Left colon (tissue), 2 donors: ENCODE measurements at places on chromosomes 13 and 19. TPM values are rescaled to one million over a fixed set of nuclear protein-coding genes. Genes with fewer than 3 reads are reported as not detected.
A peak's percentile ranks its signal among the peaks of the same experiment; 100 is the strongest.

The ASPDH gene
- total RNA-seq = not detected

DNA sequence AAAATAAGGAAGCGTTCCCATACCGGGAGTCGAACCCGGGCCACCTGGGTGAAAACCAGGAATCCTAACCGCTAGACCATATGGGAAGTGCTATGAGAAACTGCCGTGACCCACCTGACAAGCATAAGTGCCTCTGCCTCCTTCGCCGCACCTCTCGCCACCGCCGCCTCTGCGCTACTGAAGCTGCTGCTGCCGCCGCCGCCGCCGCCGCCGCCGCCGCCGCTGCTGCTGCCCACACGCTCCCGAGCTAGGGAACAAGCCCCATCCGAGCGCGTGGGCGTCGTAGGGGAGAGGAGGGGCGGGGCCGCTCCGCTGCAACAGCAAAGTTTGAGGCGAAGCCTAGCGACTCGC is 610 bp upstream of the WBP4 start:
- peak; percentile 78 for DNase-seq

GRCh38 chr19:51338563-51339312 is 3.2 kb downstream of the VSIG10L start:
- peak; percentile 94 for DNase-seq

DNA sequence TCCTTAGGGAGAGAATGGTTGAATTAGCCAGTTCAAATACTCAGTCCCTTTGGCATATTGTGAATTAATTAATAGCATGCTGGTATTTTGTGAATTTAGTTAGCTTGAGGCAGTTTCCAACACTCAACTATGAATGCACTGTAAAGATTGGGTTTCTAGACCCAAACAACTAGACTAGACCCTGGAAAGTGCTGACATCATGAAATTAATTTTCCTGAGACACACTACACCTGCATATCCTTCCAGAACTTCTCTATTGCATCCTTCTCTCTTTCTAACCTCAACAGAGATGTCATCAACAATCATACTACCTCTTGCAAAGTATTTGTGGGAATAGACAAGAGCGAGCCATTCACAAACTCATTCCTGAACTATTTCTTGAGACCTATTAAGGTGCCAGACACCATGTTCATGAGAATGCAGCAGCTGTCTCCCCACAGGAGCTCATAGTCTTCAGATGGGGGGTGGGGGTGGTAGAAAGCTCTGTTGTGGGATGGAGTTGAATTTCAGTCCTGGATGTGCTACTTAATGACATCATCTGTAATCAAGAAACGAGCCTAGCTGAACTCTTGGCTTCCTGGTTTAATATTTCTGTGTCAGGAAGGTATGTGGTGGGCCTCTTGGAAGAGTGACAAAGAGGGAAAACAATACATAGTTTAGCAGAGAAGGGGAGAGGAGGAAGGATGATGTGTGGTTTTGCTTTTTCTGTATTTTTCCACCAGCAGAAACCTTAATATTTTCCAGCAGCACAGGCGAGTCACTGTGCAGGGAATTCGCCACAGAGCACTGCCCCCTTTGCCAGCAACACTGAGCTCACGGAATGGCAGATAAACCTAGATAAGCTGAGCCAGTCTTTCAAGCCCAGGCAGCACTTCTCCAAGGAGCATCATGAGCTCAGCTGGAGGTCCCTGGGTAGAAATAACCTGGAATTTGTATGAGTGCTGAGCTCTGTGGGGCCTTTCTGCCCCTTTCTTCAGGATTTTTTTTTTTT is 53.1 kb upstream of the CYSLTR2 start:
- no peak for DNase-seq

DNA sequence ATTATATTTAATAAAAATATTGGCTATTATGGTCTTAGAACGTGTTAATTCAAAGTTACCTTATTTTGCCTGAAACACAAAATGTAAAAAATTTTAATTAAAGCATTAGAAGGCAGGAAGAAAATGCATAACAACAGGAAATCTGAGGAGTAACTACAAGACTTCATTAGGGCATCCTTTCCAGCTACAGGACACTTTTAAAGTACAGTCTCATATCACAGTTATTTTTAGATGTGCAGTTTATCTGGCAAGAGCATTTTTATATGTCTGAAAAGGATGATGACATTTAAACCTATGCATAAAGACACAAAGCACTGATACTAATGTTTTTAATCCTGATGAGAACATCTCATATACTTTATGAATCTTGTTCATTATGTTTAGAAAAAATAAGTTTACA is 247.5 kb downstream of the VWA8 start:
- DNase-seq = no peak

- no peak for DNase-seq
These were observed 118.2 kb upstream of the ARGLU1 start for GRCh38 chr13:106686163-106686562.

- DNase-seq = no peak
These were observed 1.6 kb upstream of the KANK2 start for GRCh38 chr19:11198769-11199424.

GRCh38 chr13:88651531-88651930 is 980.4 kb downstream of the SLITRK5 start:
- DNase-seq = no peak

DNA sequence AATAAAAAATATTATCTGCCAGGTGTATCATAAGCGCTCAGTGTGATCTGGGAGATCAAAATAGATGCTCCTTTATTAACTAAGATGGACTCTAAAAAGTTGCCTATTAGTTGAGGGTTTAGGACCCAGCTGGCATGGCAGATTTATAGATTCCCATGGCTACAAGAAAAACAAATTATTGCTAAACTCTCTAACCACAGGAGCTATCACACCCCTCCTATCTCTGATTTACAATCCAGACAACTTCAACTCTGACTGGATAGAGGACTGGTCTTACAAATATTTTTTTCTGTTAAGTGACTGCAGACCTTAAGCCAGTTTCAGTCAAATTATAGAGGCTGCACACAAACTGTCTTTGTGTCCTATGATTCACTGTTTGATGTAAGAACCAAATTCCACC is 45.4 kb upstream of the MYCBP2 start:
- DNase-seq = no peak

GRCh38 chr13:38664906-38665305 is 22.0 kb upstream of the FREM2 start:
- no peak for DNase-seq

GRCh38 chr13:34161931-34162543 is 344.1 kb downstream of the RFC3 start:
- DNase-seq = no peak

The KLK15 gene
- total RNA-seq = 4.5 TPM

DNA sequence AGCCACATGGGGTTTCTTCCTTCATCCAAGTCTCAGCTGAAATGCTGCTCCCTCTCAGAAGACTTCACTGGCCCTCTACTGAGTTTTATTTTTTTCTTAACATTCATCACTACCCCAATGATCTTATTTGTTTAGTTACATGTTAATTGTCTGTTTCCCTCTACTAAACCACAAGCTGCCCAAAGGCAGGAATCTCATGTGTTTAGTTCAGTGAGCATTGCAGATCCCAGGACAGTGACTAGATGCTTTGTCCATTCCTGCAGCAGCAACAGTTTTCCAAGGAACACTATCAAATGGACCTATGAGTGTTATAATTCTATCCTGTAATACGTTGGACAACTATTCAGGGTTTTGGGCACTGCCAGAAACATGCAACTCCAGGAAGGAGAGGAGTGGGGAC is 93.1 kb downstream of the RNASEH2B start:
- no peak for DNase-seq

The LPAR2 gene
- 20.9 TPM for total RNA-seq

DNA sequence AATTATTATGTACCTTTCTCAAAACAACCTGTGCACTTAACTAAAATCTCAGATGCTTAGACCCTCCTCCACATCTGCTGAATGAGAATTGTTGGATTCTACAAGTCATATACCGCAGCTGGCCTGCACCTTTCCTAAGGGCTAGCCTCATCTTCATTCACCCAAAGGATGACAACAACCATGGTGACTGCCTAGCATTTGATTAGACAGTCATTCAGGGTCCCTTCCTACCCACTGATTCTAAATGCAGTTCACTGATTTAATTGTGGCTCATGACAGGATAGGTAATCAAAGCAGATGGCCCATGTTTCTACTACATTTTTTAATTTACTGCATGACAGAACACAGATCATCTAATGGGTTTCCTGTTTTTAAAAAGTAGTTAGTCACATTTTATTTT is 551.9 kb upstream of the SLC10A2 start:
- no peak for DNase-seq

GRCh38 chr13:46622630-46623256 is 69.8 kb downstream of the LRCH1 start:
- peak; percentile 32 for DNase-seq

The PRR12 gene
- 26.4 TPM for total RNA-seq

GRCh38 chr19:4730740-4731171 is 7.1 kb upstream of the DPP9 start:
- DNase-seq = no peak

DNA sequence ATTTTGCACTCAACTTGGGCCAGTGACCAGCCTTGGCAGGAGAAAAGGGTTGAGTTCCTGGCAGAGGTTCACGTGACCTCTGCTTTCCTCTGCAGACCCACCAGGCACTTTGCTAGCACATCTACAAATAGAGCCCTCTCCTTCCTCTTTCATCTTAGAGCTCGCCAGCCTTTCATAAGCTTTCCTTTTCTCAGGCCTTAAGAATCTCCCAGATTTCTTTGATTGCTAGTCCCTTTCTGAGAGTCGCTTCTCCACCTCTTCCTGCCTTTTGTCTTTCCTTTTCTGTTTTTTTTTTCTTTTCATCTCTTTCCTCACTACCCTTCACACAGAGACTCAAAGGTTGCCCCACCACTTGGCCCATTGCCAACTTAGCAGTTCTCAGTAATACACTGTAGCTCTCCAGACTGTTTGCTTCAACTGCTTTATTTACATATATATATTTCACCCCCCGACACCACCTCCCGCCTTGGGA is 375.7 kb upstream of the SPRY2 start:
- DNase-seq = no peak

DNA sequence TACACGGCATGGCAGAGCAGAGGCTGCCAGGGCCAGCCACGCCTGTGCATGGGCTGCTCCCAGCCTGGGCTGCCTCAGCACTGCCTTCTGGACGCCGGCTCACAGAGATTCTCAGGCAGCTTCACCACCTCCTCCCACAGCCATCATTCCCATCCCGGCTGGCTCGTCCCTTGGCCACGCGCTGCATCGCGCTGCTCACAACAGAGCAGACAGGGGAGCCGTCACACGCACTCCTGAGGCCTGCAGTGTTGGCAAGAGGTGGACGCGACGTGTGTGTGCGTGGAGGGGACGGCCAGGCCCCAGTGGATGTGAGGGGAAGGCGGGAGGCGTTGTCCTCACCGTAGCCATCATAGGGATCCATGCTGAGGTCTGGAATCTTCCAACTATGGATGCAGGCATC is 7.6 kb upstream of the PRKD2 start:
- DNase-seq = no peak

The LRG1 gene
- 31.8 TPM for total RNA-seq

The SIGLEC14 gene
- total RNA-seq = 2.3 TPM

The GSX1 gene
- not detected for total RNA-seq
